ENCODE measurements at places on chromosomes 3 and 15.

GRCh38 chr15:82624008-82624407 lies 23.2 kb downstream of the CPEB1 start:
- DNase-seq, result no peak

- no peak for DNase-seq
Observed at GRCh38 chr15:28269097-28269496, 52.9 kb downstream of the HERC2 start.

DNA sequence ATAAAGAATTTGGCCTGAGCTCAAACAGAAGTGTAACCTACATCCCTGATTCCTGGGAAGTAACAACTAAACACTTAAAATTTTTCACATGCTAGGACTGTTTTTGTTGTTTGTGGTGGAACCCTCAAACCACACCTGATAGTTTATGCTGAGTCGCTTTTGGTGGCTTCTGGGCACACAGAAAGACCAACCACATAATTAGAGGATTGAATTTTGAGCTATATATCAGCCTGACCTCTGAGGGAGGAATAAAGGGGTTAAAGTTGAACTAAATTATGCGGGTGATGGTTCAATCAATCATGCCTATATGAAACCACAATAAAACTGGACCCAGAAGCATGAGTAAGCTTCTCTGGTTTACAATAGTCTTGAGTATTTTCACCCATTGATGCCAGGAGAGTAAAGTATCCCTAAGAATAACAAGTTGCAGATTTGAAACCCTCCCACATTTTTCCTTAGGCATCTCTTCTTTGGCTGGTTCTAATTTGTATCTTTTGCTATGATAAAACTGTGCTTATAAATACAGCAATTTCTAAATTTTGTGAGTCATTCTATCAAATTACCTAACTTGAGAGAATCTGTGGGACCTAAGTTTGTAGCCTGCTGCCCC lies 1304.5 kb upstream of the GBE1 start:
- DNase-seq, result no peak

- DNase-seq, result no peak
Observed at GRCh38 chr3:178203650-178204049, 332.6 kb upstream of the KCNMB2 start.

GRCh38 chr3:120355486-120355885 lies 6.3 kb upstream of the LRRC58 start:
- DNase-seq, result no peak

DNA sequence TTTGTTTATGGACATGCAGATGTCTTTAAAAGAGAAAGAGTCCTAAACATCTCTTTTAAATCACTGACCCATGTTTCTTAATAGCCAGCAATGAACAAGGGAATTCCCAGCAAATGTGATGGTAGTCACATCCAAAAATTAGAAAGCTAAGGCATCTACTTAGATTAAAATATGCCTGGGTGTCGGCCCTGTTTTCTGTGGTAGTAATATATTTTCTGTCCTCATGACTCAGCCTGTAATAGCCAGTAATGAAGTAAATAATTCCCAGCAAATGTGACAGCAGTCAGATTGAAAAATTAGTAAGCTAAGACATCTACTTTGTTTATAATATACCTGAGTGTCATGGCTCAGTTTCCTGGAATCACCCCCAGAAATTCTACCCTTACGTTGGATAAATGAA lies 60.6 kb upstream of the MYRIP start:
- DNase-seq, result no peak

DNA sequence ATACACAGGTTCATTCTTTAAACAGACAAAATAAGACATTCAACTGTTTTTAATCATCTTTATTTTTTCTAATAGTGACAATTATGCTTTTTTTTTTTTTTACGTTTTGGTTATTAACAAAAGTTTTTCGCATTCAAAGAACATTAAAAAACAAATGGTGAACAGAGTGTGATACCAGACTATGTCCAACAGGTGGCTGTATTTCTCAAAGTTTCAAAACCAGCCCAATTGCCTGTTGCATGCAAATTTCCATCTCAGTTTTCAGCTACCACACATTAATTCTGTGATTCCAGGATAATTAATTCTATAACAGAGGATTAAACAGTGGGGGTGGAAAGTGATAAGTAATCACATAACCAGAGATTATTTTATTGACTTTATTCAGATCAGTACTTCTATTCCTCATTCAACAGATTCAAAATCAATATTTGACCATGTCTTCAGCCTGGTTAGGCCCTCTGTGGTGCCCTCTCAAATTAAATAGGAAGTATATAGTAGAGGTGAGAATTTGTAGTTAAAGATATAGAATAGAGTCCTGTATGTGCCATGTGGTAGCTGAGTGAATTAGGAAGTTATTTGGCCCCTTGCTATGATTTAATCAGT lies 122.2 kb upstream of the DCBLD2 start:
- DNase-seq, result peak; percentile 14

Data from hematopoietic multipotent progenitor cell treated with erythropoietin and hydrocortisone succinate and interleukin-3 and kit ligand, for 15 days (in vitro differentiated cells).